Activated T-cell treated with anti-CD3 and anti-CD28 coated beads for 24 hours (primary cell): ENCODE measurements at places on chromosomes 1 and 21.
A peak's percentile ranks its signal among the peaks of the same experiment; 100 is the strongest.

- no peak for DNase-seq
Measured at GRCh38 chr21:41209016-41209619, 41.2 kb downstream of the BACE2 start.

DNA sequence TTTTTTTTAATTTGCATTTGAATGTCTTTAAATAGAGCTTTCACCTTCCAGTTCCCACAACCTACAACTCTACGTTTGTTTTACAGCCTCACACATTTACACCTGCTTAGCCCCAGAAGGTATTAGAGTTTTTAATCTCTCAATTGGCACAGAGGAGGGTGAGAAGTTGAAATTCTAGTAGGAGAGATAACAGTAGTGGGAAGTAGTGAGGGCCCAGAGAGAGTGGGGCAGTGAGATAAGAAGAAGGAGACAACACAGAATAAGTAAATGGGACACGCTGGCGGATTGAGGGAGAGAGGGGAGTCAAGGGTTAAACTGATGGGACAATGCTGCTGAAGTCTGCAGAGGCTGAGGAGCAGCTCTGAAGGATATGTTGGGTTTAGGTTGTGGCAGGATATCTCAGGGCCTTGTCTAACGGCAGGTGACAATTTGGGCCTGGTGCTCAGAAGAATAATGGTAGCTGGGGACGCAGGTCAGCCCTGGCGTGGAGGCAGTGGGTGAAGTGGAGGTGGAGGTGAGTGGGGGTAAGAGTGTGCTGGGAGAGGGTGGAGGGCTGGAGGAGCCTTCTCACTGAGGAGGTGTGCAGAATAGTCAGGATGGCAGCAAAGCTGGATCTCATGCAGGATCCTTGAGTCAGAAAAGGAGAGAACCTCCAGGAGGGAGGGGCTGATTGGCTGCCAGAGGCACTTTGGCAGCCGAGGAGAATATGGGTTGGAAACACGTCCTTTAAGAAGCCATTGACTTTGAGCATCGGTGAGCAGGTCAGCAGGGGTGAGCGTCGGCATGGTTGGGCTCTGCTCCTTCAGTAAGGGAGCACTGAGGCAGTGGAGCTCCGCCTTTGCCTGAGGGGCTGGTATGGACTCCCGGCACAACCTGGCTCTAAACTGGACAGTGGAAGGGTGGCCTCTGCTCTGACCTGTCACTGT is 72.9 kb downstream of the SYT6 start:
- DNase-seq: no peak

DNA sequence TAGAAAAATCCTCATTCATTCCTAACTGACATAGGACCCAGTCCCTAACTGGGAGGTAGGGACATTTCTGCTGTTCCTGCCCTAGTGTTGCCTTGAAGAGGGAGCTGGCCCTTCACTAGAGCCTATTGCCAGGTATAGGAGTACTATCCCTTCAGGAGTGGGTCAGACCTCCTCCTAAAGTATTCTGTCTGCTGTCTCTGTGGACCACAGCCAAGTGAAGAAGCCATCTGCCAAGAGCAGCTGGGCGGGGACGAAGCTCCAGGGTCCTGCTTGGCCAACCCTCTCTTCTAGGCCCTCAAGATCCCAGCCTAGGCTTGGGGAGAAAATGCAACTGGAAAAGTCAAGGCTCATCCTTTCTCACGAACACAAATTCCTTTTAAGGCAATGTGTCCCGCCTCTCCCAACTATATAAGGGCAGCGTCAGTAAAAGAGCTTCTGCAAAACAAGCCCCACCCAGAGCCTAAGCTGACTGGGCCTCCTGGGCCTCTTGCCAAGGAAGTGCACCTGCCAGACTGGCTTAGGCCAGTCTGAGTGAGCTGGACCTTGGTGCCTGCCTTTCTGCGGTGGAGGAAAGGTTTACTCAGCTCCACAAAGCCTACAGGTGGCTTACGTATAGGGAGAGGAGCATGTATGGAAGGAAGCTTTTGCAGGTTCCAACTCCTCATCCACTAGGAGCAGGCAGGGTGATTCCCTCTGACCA is 638 bp upstream of the TUFT1 start:
- DNase-seq: no peak

GRCh38 chr21:37507716-37508115 is 141.1 kb downstream of the DYRK1A start:
- no peak for DNase-seq

DNA sequence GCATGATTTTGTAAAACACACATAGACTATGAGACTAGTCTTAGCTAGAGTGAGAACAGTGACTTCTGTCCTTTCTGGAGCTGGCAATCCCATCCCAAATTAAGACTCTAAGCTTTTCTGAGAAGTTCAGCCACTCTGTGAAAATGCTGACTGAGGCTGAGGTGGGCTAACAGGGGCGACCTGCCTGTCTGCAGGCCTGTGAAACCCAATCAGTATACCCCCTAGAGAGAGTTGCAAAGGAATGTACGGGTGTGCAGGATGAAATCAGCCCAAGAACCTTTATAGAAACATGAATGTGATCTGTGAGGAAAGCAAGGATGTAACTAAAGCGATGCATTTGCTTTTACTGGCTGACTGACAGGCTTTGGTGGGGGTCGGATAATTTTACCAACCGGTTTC is 16.0 kb upstream of the TBX15 start:
- DNase-seq: no peak

- no peak for DNase-seq
Measured at GRCh38 chr1:59046134-59046533, 250.8 kb upstream of the FGGY start.

- DNase-seq: no peak
Measured at GRCh38 chr1:241658081-241658793, 6.2 kb downstream of the WDR64 start.

- no peak for DNase-seq
Measured at GRCh38 chr1:218454700-218455282, 109.7 kb downstream of the TGFB2 start.

- DNase-seq: no peak
Measured at GRCh38 chr1:39091845-39092645, 65.9 kb downstream of the NDUFS5 start.

GRCh38 chr1:98824736-98825135 is 163.2 kb downstream of the SNX7 start:
- no peak for DNase-seq

- DNase-seq: no peak
Measured at GRCh38 chr21:33490991-33491372, 534 bp downstream of the DNAJC28 start.

GRCh38 chr1:206590025-206590758 is 22.1 kb downstream of the EIF2D start:
- peak; percentile 63 for DNase-seq

DNA sequence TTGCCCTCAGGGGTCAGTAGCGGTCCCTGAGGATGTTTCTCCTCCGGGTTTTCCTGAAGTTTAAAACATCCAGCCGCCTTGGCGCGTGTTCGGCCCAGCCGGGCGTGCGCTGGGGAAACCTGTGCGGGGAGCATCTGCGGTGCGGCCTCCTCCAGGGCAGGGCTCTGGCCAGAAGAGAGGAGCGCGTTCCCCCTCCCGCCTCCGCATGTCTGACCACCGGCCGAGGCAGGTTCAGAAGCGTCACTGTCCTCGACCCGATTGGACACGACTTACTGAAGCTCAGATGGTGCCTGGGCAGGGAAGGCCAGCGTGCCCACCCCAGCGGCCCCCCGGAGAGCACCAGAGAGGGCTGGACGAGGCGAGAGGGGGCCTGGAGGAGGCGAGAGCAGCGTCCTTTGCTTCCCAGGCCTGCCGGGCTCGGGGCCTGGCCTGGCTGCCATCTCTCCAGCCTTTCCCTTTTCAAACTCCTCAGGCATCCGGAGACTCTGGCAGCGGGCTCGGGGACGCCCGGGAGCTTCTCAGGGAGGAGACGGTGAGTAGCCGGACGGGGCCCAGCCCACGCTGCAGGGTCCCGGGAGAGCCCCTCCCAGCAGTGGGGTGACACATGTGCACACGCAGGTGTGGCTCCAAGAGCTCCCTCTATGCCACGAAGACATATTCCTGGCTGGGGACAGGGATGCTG is 67.1 kb downstream of the SLC19A1 start:
- no peak for DNase-seq

DNA sequence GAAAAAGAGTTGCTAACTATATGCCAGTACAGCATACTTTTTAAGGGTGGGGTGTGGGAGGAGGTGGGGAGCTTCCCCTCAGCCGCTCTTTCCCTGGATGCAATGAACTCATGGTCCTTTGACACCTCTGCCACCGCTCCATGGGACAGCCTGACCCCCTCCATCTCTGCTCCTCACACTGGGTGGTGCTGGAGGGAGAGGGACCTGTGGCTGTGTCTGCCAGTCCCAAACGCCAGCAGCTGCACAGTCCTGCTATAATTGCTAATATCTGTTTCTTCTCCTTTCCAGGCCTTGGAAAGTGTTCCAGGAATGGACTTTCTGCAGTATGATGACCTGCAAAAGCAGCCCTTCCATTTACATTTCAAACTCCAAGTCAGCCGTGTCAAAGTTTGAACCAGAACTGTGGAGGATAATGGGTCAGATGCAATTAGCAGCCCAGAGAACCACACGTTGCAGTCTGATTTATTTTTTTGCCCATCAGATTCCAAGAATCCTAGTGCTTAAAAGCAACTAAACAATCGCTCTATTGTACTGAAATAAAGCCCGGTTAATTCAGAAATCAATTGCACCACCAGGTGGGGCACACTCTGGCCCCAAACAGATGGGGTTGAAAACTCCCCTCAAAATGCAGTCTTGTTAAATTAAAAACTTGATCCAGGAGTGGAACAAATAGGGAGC is 160.7 kb upstream of the LMO4 start:
- no peak for DNase-seq

- DNase-seq: no peak
Measured at GRCh38 chr1:26410706-26411623, at the start of gene LIN28A. TSS of gene LIN28A (plus strand) at chr1:26410817. CDS start at chr1:26410892, 75 bp downstream.

- no peak for DNase-seq
Measured at GRCh38 chr1:63269571-63269970, 52.8 kb upstream of the FOXD3 start.

GRCh38 chr1:224331326-224331725 is 1.4 kb upstream of the NVL start:
- no peak for DNase-seq

- no peak for DNase-seq
Measured at GRCh38 chr1:167957710-167958109, 20.8 kb upstream of the MPC2 start.

DNA sequence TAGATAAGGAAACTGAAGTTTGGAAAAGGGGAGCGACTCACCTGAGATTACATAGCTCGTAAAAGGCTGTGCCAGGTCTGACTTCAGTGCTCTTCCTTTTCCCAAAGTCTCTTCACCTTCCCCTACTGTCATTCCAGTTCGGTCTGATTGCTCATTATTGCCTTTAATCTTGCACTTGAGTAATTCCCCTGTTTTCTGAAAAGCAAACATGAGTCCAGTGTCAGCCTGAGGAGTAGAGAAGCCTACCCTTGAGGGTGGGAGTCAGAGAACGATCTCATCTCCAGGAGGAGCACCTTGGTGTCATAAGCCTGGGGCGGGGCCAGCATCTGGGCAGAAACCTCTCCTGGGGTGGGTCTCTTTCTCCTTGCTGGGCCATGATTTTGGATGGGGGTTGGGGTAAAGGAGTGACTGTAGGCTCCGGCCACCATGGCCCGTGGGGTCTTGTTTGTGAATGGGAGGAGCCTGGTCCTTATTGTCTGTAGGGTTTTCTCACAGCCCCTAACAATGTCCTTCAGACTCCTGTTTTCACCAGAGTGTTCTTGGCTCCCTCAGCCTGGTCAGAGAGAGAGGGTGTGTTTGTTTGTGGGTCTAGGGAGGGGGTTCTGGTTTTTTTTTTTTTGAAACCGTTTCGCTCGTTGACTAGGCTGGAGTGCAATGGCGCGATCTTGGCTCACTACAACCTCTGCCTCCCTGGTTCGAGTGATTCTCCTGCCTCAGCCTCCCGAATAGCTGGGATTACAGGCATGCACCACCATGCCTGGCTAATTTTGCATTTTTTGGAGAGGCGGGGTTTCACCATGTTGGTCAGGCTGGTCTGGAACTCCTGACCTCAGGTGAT is 6.0 kb downstream of the VANGL2 start:
- no peak for DNase-seq

- DNase-seq: no peak
Measured at GRCh38 chr1:226883630-226884029, 13.2 kb downstream of the PSEN2 start.
